Right hindlimb (tissue), 1 donor: ENCODE measurements at places on chromosomes 7 and 10.

GRCh38 chr10:71145352-71145945, 66.9 kb upstream of the UNC5B start:
- DNase-seq: no peak

DNA sequence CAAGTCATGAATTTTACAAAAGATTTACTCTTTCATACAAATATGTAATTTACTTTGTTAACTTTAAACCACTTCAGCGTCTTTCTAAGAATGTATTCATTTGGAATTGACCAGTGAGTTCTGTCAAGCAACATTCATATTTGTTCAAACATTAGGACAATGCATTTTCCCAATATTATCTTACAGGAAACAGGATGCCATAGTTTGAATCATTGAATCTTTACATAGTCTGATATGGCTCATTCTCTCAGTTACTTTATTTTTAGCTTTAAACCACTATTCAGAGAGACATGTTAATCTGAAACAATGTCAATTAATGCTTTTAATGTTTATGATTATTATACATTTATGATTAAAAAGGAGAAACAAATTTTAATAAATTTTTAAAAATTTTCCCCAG, 21.1 kb upstream of the MEOX2 start:
- no peak for DNase-seq

DNA sequence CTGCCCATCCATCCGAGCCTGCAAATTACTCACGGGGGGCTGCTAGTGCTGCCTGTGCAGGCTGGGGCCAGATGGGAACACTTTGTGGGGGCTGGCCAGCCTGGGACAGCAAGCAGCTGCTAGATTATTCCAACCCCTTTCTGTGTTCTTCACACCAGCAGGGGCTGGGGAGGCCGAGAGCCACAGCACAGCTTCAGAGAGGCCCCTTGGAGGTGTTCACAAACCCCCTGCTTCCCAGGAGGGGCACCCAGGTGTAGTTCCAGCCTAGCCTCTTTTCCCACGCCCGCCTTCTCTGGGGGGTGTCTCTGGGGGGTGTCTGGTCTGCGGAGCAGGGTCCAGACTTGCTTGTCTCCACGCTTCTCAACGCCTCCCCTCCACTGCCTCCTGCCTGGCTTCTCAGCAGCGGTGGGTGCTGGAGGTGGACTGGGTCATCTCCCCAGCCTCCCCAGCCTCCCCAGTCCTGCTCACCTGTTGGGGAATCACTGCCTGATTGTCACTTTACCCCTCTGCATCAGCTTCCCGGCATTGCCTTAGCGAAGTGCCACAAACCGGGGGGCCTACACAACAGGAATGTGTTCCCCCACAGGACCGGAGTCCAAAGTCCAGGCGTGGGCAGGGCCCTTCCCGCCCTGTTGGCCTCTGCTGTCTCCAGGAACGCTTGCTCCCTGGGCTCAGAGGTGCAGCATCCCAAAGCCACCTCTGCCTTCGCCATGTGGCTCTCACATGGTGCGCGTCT, 74.0 kb upstream of the EN2 start:
- no peak for DNase-seq

- no peak for DNase-seq
These were observed 2.8 kb downstream of the BMI1 start for GRCh38 chr10:22323538-22324305.

DNA sequence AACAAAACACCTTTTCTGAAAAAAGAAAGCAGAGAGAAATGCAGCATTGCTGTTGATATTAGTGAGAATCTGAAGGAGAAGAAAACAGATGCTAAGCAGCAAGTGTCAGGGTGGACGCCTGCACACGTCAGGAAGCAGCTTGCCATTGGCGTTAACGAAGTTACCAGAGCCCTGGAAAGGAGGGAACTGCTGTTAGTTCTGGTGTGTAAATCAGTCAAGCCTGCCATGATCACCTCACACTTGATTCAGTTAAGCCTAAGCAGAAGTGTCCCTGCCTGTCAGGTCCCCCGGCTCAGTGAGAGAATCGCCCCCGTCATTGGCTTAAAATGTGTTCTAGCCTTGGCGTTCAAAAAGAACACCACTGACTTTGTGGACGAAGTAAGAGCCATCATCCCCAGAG, 6.4 kb downstream of the RPP38 start:
- DNase-seq: no peak

GRCh38 chr7:76368190-76368589, 9.4 kb upstream of the YWHAG start:
- no peak for DNase-seq

DNA sequence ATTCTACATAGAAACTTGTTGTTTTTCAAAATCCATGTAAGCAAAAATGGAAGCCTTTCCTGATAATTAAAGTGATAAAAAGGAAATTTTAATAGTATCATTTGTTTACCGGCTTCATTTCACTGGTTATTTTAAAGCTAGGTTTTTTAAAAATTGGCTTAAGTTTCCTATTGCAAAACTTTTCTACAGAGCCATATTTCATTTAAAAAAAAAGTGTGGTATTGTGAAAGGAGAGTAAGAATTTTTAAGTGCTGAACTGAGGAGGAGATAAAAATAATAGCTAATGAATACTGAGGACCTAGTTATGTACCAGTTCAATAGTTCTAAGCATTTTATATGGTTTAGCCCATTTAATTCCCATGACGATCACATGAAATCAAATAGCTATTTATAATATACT, 172.2 kb upstream of the COL1A2 start:
- DNase-seq: no peak

- no peak for DNase-seq
These were observed 100.6 kb downstream of the BAMBI start for GRCh38 chr10:28777911-28778310.

- DNase-seq: no peak
These were observed 298.5 kb upstream of the KLF6 start for GRCh38 chr10:4083509-4084003.

- no peak for DNase-seq
These were observed 8.7 kb downstream of the ADCY1 start for GRCh38 chr7:45582868-45583277.

DNA sequence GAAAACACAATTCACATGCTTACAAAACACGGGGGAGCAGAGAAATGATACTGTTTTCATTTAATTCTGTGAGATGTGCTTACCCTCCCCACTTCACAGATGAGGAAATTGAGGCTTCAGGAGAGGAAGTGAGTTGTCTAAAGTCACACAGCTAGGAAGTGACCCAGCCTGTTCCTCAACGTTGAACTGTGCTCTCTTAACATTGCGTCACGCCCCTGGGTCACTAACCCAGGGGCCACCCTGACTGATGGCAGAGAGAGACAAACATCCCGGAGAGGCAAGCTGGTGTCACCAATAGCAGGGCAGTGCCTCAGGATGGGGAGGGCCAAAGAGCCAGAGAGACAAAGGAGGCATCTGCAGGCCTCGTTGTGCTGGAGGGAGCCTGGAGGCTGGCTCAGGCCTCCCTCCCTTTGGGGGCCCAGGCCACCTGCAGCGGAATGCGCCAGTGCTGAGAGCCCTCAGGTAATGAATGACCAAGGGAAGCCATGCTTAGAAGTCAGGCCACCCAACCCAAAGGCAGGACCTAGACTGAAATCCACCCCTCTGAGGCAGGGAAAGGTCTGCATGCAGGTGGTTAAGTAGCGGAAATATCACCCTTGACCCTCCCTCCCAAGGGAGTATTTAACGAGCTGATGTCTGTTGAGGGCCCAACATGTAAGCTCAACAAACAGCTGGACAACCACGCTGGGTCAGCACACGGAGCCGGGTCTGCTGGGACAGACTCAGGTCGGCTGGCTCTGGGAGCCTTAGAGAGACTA, 81.3 kb downstream of the C10orf105 start:
- DNase-seq: no peak

DNA sequence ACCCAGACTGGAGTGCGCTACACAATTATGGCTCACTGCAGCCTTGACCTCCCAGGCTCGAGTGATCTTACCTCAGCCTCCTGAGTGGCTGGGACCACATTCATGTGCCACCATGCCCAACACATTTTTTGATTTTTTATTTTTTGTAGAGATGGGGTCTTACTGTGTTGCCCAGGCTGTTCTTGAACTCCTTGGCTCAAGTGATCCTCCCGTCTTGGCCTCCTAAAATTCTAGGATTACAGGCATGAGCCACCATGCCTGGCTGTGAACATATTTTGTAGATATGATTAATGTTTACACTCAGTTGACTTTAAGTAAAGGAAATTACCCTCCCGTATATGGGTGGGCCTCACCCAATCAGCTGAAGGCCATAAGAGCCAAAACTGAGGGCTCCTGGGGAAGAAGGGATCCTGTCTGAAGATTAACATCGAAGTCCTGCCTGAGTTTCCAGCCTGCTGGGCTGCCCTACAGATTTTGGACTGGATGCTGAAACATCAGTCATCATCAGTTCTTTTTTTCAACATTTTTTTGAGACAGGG, 127.1 kb downstream of the ACTR3B start:
- no peak for DNase-seq

DNA sequence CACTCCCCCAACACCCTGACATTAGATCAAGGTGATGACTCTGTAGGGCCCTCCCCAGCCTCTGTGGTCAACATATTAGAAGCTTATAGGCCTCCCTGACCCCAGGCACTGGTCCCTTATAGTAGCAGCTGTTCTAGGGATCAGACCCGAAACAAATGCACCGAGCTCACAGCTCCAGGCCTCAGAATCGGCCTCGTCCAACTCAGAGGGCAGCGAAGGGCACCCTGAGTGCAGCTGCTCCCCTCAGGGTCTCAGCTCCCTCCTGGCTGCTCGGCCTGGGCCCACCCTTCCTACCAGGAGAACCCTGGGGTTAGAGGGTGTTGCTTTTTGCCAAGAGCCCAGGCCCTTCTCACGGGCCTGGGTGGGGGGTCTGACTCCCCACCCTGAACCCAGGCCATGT, 5.0 kb downstream of the ECHS1 start:
- DNase-seq: no peak

GRCh38 chr10:103679096-103679790, 176.1 kb downstream of the SH3PXD2A start:
- DNase-seq: no peak

DNA sequence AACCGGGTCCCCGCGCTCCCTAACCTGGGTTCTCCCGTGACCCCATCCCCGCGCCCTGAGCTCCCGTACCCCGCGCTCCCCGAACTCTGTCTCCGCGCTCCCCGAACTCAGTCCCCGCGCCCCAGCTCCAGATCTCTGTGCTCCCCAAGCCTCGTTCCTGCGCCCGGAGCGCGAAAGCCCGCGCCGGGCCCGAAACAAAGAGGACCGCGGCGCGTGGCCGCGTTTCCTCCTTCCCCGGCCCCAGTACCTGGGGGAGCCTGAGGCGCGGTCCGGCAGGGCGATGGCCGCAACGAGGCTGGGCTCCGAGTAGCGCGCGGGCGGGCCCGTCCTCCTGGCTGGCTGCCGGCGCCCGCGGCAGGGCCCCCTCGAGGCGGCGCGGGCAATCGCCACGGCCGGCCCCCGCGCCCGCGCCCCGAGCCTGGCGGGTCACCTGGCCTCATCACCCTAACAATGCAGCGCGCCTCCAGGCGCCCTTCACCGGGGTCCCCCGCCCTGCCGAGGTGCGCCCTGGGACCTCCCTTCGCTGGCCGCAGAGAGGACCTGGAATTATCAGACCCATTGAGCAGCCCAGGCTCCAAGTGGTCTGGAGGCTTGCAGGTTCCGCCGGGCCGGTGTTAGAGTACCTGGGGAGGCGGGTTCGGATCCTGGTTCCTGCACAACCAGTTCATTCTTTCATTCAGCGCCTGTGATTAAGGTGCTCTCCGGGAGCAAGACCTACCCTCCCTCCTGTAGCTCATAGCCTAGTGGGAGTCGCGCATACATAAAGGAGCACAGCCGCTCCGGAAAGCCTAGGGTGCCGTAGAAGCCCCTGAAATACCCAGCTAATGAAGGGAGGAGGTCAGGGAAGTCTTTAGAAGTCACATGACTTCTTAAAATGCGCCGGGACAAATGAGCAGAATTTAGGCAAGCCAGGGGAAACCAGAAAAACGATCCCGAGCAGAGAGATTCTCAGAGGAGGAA, at the start of gene TNS3:
TSS of gene TNS3 (minus strand) at position 308 of the 960 bp plus-strand sequence. CDS start 142,475 bp downstream, outside the sequence.
- no peak for DNase-seq

- DNase-seq: no peak
These were observed 141.3 kb upstream of the TMEM106B start for GRCh38 chr7:12069757-12070156.

DNA sequence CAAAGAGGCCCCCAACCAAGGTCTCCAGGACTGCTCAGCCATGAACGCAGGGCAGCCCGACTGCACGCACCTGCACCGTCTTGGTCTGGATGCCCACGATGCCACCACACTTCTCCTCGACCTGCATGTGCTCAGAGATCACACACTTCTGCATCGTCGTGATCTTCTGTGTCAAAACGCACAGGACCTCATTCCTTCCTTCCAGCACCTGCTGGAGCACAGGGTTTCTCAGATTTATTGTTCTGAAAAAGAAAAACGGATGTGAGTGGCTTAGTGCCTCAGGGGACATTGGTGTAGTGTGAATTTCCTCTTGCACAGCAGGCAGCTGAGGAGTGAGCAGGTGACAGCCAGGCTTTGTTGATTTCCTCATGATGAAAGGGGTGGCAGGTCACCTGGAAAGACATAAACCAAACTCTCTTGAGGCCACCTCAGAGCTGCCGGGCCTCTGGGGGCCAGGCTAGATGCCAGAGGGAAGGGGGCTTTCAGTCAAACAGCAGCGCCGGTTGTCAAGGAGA, 38.2 kb downstream of the GSDME start:
- DNase-seq: no peak

DNA sequence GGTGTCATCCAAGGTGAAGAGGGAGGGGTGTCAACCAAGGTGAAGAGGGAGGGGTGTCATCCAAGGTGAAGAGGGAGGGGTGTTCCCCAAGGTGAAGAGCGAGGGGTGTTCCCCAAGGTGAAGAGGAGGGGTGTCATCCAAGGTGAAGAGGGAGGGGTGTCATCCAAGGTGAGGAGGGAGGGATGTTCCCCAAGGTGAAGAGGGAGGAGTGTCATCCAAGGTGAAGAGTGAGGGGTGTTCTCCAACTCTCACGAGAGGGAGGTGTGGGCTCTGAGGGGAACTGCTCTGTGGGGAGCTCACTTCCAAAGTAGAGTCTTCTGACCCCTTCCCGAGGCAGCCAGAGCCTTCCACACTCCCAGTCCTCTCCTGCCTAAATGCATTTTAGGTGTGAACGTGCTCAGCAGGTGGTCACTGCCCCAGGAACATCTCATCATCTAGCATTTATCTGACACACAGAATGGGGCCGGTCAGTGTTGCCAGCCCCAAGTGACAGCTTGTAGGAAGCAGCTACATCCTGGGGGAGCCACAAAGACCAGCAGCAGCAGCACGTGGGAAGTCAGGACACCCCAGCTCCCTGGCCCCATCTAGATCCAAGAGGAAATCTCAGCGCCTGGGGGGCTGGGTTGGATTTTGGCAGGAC, 323.8 kb downstream of the GLRX3 start:
- no peak for DNase-seq

DNA sequence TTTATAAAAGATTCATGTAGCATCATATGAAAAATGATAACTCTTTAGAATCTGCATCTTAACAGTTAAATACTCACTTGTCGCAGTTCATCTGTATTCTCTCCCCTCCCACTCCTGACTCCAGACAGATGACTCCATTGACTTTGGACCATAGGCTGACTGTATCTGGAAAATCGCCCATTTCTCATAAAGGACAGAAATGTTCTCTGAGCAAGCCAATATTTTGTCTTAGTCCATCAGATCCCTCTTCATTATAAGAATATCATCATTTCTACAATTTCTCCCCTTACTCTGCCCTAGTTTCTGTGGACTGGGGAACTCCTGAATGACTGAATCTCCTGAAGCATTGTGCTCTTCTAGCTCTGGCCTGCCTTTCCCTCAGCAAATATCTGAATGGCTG, 125.4 kb downstream of the SEMA3D start:
- no peak for DNase-seq
